ENCODE measurements at places on chromosomes 3 and 15. TPM values are rescaled to one million over a fixed set of nuclear protein-coding genes. Genes with fewer than 3 reads are reported as not detected.

DNA sequence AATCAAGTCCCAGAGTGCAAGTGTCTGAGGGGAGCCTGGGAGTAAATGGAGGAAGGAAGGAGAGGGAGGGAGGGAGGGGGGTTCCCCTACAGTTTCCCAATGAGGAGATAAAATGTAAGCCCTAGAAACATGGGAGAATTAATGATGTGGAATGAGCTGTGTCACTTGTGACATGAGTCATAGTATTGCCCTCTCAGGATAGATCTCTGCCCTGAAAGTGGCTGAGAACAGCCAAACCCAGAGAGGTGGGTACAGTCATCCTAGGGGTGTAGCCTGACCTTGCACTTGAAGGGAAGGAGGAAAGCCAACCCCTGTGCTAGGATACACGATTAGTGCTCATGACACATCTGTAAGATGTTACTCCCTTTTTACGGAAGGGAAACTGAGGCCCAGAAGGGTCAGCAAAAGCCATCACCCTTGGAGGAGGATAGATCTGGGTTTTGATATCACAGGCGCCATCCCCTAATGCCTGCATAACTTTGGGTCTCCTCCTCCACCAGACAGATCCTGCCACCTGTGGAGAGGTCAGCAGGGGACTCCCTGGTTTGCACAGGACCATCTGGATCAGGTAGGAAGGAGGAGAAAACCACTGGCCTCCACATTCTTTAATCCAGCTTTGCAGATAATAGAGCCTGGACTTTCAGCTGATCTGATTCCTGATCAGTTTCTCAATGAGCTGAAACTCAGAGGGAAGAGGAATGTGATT, 23.1 kb upstream of the USP3 start:
- DNase-seq = peak; percentile 2

DNA sequence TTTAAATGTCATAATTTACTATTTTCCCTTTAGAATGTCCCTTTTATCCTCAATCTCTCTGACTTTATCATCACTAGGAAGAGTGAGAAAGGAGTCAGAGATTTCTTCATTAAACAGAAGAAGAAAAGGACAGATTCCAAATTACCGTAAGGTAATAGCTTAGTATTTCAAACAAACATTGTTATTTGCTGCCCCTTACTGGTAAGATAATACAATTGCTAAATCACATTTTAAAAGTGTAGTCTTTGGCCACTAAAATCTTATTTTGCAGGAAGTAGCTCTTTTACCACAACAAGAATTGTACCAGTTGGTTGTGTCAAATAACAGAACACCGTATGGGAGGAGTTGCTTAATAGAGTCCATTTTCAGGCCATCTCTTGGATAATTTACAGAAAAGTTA, 53.7 kb downstream of the CGGBP1 start:
- no peak for DNase-seq

Gene RBSN
- 24.1 TPM for total RNA-seq

- DNase-seq = no peak
These were observed 41.2 kb upstream of the SLC6A11 start for GRCh38 chr3:10774825-10775224.

GRCh38 chr15:85587707-85588411, 206.9 kb downstream of the KLHL25 start:
- DNase-seq = no peak
